ENCODE measurements at places on chromosomes 4 and X.
A peak's percentile ranks its signal among the peaks of the same experiment; 100 is the strongest.

DNA sequence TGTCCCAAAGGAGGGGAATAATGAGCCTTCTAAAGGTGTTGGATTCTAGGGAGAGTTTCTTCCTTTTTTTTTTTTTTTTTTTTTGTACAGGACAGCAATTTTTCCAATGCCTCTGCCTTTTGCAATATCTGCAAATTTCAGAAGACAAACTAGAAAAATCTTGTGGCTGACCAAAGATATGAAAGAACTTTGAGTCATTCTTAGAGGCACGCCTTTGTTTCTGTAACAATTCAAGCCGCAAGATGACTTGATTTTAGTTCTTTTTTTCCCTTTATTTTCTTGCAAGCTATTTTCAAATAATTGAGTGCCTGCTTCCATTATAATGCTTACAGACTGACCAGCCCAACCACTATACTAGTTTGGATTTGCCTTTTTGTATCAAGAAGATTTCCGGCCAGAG is 47.6 kb upstream of the UXT start:
- DNase-seq: peak; percentile 58

DNA sequence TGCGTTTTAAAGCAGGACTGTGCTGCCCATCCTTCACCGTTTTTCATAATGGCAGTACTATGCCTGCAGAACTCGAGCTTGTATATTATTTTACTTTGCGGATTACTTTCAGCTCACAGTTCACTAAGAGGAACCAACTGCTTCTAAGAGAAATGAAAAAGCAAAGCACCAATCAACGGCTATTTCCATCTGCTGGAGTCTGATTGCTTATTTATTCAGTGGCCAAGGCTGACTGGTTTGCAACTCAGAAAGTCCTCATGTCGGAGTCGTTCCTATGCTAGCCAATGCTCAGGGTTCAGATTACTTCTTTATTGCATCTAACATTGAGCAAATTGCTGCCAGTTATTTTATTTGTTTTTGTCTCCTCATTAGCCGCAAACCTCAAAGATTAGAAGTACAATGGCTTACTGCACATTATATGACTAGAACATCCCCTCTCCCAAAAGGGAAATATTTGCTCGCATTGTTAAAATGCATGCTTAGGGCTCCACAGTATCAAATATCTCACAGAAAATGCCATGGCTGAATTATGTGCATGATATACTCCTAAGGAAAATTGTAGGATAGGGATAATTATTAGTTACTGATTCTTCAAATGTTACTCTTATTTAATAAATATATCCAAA is 1628.2 kb upstream of the ADGRL3 start:
- no peak for DNase-seq

- DNase-seq: no peak
These were observed 60.8 kb downstream of the USP9X start for GRCh38 chrX:41145920-41146608.

- no peak for DNase-seq
These were observed 364.2 kb downstream of the ADAM29 start for GRCh38 chr4:175282407-175282806.

- DNase-seq: no peak
These were observed 11.5 kb downstream of the XIAP start for GRCh38 chrX:123871309-123871708.

DNA sequence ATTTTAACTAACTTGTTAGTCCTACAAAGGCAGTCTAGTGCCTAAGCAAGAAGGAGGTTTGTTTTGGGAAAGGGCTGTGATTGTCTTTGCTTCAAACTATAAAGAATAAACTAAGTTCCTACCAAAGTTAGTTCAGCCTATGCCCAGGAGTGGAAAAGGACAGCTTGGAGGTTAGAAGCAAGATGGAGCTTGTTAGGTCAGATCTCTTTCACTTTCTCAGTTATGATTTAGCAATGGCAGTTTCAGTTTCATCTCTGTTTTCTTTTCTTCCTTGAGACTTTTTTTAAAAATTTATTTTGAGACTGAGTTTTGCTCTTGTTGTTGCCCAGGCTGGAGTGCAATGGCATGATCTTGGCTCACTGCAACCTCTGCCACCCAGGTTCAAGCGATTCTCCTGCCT is 82.9 kb upstream of the NLGN4X start:
- DNase-seq: no peak

DNA sequence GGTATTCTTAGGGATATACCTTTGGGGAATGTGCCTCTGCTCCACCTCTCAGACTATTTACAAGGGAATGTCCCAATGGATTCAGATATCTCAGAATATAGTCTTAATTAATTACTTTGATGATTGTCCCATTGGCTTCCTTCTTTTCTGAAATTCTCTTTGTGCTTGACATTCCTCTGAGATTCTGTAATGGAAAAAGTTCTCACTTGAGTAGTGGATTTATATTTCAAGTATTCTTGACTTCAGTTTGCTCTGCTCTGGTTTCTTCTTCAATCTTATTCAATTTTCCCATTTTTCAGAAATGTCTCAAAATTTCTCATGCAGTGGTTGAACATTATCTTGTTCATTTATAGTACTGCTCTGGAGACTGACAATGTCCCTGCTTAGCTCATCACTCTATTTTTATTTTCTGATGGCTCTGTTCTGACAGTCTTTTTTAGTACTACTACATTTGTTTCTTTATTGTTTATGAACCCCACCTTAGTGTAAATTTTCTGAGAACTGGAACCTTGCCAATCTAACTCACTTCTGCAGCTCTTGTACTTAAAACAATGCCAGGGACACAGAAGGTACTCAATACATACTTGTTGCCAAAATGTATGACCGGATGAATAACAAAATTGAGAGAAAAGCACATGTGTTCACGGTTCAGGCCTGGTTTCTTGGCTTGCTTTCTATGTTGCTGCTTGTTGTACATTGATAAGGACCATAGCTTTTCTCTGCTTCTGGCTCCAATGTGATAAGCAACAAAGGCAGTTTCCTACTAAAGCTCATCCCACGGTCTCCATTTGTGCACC is 471.7 kb downstream of the GASK1B start:
- no peak for DNase-seq

Data from HAP-1 (cell line).